HuH-7.5 (cell line): ENCODE measurements at places on chromosomes 1 and 21.

- no peak for DNase-seq
Observed at GRCh38 chr1:3055051-3055450, 14.0 kb upstream of the PRDM16 start.

GRCh38 chr1:117967881-117968280, 38.3 kb downstream of the WDR3 start:
- DNase-seq: no peak

- no peak for DNase-seq
Observed at GRCh38 chr1:244758708-244759107, 76.8 kb upstream of the COX20 start.

DNA sequence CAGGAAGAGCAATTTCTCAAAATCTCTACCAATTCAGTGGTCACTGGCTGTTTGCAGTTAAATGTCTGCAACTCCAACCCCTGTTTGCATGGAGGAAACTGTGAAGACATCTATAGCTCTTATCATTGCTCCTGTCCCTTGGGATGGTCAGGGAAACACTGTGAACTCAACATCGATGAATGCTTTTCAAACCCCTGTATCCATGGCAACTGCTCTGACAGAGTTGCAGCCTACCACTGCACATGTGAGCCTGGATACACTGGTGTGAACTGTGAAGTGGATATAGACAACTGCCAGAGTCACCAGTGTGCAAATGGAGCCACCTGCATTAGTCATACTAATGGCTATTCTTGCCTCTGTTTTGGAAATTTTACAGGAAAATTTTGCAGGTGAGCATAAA, 167.2 kb downstream of the CRB1 start:
- DNase-seq: no peak

DNA sequence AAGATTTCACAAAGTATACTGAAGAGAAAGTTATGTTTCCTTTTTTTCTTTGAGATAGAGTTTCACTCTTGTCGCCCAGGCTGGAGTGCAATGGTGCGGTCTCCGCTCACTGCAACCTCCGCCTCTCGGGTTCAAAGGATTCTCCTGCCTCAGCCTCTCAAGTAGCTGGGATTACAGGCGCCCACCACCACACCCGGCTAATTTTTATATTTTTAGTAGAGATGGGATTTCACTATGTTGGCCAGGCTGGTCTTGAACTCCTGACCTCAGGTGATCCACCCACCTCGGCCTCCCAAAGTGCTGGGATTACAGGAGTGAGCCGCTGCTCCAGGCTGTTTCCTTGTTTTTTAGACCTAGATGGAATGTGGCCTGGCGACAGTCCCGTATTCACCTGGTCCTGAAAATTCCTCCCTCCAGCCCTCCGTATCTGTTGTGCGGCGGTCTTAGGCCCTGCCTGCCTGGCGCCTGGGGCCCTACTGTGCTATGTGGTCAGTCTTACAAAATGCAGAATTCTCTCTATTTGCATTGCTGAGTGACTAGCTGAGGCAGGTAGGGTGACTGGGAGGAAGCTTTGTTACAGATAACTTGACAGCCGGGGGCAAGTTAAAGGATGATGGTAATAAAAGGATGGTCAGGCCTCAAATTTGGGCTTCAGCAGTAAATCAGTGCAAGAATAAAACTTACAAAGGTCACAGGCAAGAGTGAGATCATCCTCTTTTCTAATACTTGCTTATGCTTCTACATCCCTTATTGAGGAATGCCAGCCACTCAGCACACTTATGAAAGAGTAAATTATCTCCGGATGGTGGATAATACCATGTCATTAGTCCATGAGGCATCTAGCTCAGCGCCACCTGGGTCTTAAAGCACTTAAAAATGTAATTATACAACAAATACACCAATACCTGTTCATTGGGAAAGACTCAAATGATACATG, 30.3 kb downstream of the PARK7 start:
- DNase-seq: no peak

- no peak for DNase-seq
Observed at GRCh38 chr1:208029381-208030287, 118.7 kb upstream of the CD34 start.

DNA sequence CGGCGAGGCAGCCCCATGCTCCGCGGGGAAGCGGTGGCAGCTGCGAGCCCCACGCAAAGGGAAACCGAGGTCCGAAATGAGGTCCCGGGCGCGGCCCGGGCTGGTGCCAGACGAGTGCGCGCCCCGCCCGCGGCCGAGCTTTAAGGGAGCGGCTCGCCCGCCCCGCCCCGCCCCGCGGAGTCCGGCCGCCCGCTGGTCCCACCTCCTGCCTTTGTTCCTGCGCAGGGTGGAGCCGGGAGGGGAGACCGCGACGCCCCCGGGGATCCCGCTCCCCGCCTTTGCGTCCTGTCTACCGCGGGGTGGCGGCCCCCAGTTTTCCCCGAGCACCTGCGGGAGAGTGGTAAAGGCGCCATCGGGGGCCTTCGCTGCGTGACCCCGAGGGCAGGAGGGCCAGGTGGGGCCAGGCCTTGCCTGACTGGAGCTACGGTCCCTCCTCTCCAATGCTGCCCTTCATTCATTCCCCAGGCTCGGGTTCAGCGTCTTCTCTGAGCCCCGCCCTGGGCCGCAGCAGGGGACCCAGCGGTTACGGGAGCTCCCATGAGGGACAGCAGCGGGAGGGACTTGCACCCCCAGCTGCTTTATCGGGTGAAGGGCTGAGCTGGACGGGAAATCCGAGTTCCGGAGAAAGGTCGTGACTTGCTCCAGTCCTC, at the start of gene HES2:
TSS of gene HES2 (minus strand) at position 116 of the 650 bp plus-strand sequence. CDS start at position 17, 99 bp downstream.
- peak; percentile 73 for DNase-seq

DNA sequence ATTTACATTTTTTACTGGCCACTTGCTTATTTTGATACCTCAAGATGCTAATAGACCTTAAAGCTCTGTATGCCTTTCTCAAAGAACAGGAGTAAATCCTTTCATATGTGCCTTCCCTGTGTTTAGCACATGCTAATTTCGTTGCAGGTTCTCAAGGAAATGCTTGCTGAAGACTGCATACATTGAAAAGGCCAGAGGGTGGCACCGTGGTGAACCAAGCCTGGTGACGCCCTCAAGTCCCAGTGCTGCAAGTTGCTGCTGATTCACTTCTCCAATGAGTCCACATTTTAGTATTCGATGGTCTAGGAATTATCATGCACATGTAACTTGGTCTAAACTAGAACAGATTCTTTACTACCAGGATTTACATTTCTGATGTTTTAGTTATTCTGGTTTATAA, 94.1 kb downstream of the CLDN17 start:
- no peak for DNase-seq

DNA sequence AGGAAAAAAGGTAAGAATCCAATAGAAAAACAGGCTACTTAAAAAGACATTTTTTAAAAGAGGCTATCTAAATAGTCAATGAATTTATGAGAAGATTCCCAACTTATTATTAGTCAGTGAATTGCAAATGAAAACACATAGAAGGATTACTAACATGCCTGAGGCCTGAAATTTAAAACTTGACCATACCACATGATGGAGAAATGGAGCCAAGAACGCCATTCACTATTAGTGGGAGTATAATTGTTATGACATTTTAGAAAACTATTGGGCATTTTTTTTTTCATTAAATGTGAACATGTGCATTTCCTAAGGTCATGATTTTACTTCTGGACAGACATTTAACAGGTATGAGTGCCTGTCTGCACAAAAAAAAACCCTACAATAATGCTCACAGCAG, 24.8 kb upstream of the OR2B11 start:
- DNase-seq: no peak

DNA sequence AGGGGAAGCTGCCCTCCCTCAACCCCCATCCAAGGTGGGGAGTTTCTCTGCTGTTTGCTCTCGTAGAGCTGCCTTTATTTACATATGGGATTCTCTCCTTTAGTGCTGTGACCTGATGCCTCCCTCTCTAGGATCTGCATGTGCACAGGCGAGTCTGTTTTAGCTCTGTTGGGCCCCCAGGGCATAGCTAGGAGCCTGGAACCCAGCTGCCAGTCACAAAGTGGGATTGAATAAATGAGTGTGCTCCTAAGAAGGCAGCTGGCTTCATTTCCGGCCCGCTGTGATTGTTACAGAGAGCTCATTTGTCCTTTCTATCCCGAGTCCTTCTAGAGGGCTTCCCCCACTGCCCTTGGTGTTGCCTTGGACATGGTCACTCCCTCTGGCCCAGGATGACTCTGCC, 176.6 kb downstream of the GRIK3 start:
- DNase-seq: no peak

GRCh38 chr1:87878873-87879272, 550.2 kb downstream of the LMO4 start:
- DNase-seq: no peak

DNA sequence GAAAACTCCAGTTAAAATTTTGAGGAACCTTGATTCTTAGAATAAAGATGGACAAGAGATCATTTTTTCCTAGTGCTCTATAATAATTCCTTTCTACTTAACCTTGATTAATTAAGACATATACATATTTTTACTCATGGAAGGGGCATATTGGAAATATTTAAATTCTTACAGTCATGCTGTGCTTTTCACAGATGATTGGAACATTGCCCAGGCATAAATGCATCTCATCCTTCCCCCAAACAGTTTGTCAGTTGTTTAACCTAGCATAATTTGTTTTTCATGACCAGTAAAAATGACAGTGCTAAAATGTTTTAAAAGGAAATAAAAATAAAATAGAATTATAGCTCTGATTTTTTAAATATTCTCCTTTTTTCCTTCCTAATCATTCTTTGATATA, 140.0 kb downstream of the DNM3 start:
- no peak for DNase-seq

DNA sequence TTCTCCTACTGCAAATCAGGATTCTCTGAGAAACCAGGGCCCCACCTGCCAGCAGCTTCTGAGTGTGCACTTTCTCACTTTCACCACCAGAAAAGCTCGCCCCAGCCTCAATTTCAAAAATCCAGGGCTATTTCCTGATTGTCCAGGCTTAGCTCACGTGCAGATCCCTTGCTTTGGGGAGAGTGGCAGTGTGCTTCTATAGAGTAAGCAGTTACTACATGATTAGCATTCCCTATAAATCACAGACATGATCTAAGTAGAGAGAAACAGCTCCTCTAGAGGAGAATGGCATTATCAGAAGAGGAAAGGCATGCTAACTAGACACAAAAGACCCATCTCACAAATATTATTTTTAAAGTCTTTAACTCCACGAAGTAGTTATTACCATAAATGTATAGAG, 456.0 kb upstream of the PKN2 start:
- DNase-seq: no peak

DNA sequence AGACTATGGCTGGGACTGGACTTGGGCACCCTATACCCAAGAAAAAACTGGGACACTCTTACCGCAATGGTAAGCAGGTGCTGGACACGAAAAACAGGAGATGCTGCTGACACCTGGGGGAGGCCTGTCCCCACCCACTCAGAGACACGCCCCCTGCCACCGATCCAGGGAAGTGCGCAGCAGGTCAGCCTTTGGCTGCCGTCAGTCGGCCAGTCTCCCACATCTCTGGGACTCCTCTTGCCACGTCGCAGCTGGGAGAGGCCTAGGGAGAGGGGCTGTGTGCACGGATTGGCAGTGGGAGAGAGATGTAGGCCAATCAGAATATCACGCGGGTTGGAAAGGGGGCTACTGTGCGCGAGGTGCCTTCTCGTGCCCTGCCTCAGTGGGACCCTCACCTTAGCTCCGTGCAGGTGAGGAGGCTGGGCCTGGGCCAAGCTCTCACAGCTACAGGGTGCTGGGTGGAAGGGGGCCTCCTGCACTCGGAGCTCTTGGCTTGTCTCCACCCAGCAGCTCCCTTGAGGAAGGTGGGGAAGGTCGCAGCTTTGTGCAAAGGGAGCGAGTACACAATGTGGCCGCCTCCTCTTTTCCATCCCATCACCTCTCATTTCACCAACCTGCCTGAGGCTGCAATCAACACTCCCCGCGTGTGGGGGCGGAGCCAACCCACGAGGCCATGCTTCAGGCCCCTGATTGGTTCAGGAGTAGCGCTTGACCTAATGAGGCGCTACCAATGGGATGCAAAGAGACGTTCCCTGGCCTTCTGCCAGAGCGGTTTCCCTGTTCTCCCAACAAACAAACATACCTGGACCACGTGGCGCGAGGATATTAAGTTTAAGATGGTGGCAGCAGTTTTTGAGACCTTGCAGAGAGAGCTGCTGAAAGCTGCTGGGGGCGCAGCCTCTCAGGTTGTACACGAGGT, 25.7 kb upstream of the LDLRAP1 start:
- DNase-seq: no peak

GRCh38 chr1:94236630-94237290, 624 bp downstream of the ARHGAP29 start:
- DNase-seq: no peak

DNA sequence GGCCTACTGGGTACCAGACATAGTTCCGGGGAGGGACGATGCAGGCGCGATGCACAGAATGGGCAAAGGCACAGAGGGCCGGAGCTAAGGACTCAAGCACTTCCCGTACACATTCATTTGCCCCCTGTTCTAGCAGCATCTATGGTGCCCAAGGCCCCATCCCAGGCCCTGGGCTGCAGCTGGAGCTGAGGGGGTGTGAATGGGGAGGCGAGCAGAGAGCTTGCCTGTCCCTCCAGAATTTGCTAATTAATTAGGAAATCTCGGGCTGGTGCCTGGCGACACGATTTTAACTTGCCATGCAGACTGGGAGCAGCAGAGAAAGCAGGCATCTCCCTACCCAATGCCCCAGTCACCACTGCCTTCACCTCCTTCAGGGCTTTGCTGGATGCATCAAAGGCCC, 35.9 kb downstream of the EPHA2 start:
- no peak for DNase-seq

- no peak for DNase-seq
Observed at GRCh38 chr1:19484338-19484797, 971 bp downstream of the CAPZB start.

DNA sequence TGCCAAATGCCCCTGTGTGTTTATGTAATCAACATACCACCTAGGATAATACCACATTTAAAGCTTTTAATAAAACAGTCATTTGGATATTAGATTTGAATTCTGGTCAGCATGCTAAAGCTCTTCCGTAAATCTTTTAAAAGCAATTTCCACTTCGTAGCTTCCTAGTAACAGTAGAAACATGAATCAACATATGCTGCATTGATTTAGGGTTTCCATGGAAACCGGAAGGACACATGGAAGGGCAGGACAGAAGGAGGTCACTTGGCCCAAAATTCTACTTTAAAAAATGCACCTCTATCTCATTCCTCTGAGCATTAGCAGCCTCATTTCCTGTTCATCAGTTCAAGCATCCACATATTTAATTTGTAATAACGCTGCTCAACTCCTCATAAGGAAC, 8.1 kb downstream of the RGS8 start:
- no peak for DNase-seq

- DNase-seq: no peak
Observed at GRCh38 chr1:234476172-234476571, 2.8 kb downstream of the TARBP1 start.

GRCh38 chr1:22406722-22407495, 44.7 kb upstream of the ZBTB40 start:
- no peak for DNase-seq

DNA sequence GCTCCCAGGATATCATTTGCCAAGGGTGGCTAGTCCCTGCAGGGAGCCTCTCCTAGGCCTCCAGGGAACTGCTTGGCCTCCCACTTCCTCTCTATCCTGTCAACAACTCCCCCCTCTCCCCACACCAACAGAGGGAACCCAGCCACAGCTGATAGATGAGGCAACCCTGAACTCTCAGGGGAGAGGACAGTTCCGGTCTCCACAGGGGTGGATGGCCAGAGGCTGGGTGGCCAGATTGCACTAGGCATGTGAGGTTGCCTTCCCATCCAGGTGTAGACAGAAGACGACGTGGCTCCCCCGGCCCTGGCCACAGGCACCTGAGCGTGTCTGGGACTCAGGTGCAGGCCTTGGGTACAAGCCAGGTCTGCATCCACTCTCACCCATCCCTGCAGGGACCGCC, 53.3 kb downstream of the TOR1AIP2 start:
- DNase-seq: no peak

GRCh38 chr1:85577419-85578320, 2.9 kb upstream of the CCN1 start:
- no peak for DNase-seq

- DNase-seq: no peak
Observed at GRCh38 chr1:203272633-203273205, 32.6 kb upstream of the BTG2 start.
